ENCODE measurements at places on chromosomes 12 and 14. TPM values are rescaled to one million over a fixed set of nuclear protein-coding genes. Genes with fewer than 3 reads are reported as not detected.

The MSI1 gene
- polyA plus RNA-seq, result 0.18 TPM

GRCh38 chr14:80762641-80763228 lies 178.8 kb downstream of the CEP128 start:
- DNase-seq, result no peak

The IRAK3 gene
- polyA plus RNA-seq, result 54.5 TPM

- DNase-seq, result no peak
These were observed 295.4 kb downstream of the FSCB start for GRCh38 chr14:44211718-44212117.

The RPGRIP1 gene
- polyA plus RNA-seq, result 0.33 TPM

DNA sequence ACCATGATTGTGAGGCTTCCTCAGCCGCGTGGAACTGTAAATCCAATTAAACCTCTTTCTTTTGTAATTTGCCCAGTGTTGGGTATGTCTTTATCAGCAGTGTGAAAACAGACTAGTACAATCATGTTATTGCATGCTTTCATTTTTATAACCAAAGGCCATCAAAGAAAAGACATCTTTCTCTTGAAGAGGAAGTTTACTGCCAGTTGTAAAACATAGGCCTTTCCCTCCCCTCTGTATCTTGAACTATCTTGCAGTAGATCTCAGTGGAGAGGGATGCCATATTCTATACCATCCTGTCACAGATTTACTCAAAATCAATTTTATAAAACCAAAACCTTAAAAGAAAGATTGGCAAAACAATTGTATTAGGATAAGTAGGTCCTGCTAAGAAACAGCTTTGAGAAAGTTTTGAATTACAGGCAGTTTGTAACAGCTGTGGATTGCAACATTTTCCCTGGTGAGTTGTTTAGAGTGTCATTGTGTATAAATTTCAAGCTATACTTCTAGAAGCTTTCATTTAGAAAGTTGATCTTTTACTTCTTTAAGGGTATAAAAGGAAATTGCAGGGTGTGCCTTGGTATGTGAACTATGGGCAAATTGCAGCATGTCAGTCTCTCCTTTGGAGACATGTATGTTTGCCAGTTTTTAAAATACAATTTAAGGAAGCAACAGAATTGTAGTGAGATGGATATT lies 128.0 kb downstream of the ATP23 start:
- DNase-seq, result peak; percentile 91

GRCh38 chr14:100312877-100313400 lies 6.7 kb upstream of the SLC25A29 start:
- DNase-seq, result no peak

The MGAT4C gene
- 0.04 TPM for polyA plus RNA-seq

The MGP gene
- polyA plus RNA-seq, result 193 TPM

Measured in lung (tissue), 17 donors.